ENCODE measurements at places on chromosomes 7 and 10.

DNA sequence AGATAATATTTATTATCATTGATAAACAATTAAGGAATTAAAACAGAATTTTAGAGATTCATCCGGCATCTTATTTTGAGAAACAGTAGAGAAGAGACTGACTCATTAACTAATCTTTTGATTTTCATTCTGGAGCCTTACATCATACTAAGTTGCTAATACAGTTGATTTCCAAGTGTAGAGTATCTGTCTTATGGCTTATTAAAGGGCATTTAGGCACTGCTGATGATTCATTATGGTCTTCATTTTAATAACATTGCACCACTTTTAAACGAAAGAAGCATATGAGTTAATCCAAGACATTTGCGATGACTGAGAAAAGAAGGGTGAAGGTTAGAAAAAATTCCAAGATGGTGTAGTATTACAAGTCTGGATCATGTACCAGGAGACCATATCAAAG, 186.0 kb upstream of the CACNA2D1 start:
- DNase-seq, result peak; percentile 42

DNA sequence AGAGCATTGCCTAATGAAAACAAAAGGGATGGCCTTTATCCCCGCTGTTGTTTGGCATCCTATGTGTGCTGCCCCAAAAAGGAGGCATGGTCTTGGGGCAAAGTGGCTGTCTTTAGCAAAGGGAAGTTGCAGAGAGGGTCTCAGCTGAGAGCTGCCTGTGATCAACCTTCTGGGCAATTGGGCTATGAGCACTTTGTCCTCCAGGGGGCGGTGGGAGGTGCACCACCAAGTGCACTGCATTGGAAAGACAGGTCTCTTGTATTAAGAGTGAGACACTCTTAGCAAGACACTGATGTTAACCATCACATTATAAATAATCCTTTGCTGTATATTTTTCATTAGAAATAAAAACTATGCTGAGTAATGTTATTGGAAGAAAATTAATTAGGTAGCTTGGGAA, 314.8 kb downstream of the POM121L12 start:
- no peak for DNase-seq

GRCh38 chr10:21919117-21919516, 84.4 kb downstream of the DNAJC1 start:
- DNase-seq, result no peak

GRCh38 chr7:35828817-35829216, 28.0 kb downstream of the SEPTIN7 start:
- peak; percentile 14 for DNase-seq

GRCh38 chr7:142855756-142856564, 1.1 kb downstream of the EPHB6 start:
- DNase-seq, result no peak

- DNase-seq, result no peak
Observed at GRCh38 chr7:117074378-117074777, 121.1 kb downstream of the ST7 start.

- DNase-seq, result peak; percentile 66
Observed at GRCh38 chr7:44561962-44562621, 11.6 kb downstream of the DDX56 start.

DNA sequence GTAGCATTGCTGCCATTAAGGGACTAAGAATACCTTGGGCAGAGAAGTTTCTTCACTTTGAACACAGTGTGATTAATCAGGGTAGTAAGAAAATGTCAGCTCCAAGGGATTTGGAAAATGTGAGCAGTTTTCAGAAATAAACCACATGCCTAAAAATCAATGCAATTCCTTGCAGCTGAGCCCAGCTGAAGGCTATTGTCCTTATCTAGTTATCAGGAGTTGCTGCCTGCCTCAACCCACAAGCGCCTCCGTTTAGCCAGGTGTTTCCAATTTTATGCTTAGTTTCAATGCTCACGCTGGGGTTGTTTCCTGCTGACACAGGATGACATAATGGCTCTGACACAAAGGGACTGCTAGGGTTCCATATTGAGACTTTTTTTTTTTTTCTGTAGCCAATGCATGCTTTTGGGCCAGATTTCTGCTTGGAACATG, 132.3 kb upstream of the ANK3 start:
- no peak for DNase-seq

GRCh38 chr10:91409069-91409868, 875 bp upstream of the HECTD2 start:
- DNase-seq, result peak; percentile 84

- no peak for DNase-seq
Observed at GRCh38 chr7:44280993-44281721, 44.2 kb downstream of the CAMK2B start.

DNA sequence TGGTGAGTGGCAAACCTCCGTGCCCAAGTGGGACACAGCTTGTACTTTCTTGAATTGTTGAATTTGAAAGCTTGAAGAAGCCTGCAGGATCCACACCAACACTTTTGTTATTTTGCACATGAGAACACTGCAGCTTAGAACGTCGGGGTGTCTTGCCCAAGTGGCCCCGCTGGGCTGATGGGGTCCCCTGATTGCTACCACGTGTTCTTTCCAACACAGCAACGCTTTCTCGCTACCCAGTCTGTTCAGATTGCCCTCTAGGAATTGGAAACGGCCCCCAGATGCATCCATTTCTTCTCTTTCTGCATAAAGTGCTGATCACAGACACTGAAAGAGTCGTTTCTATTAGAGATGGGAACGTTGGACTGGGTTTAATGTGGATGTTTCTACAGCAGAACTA, 268.5 kb downstream of the ADARB2 start:
- DNase-seq, result no peak

DNA sequence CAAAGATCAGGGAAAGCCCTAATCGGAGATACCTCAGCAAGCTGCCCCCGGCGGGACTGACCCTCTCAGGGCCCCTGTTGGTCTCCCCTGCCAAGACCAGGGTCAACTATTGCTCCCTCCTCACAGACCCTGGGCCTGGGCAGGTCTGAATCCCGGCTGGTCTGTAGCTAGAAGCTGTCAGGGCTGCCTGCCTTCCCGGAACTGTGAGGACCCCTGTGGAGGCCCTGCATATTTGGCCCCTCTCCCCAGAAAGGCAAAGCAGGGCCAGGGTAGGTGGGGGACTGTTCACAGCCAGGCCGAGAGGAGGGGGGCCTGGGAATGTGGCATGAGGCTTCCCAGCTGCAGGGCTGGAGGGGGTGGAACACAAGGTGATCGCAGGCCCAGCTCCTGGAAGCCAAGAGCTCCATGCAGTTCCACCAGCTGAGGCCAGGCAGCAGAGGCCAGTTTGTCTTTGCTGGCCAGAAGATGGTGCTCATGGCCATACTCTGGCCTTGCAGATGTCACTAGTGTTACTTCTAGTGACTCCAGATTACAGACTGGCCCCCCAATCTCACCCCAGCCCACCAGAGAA, 24.1 kb downstream of the TBATA start:
- DNase-seq, result no peak
